ENCODE measurements at places on chromosomes 11 and 22.

DNA sequence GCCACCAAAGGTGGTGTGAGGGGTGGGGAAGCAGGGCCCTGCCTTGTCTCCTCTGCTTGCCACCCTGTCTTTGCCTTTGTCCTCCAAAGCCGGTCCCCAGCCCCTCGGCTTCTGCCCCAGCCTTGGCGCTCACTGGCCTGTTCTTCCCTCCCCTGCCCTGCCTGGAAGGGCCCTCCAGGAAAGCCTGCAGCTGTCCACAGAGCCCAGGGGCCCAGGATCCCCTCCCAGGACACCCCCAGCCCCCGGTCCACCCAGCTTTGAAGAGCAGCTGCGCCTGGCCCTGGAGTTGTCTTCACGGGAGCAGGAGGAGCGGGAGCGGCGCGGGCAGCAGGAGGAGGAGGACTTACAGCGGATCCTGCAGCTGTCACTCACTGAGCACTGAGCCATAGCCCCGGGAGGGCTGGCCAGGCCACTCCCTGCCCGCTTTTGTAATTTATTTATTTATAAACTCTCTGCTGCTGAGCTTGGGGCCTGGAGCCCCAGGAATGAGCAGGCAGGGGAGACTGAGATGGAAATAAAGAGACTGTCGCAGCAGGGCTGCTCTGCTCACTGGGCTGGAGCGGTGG, 1.3 kb upstream of the SSH3 start:
- DNase-seq = peak; percentile 78

DNA sequence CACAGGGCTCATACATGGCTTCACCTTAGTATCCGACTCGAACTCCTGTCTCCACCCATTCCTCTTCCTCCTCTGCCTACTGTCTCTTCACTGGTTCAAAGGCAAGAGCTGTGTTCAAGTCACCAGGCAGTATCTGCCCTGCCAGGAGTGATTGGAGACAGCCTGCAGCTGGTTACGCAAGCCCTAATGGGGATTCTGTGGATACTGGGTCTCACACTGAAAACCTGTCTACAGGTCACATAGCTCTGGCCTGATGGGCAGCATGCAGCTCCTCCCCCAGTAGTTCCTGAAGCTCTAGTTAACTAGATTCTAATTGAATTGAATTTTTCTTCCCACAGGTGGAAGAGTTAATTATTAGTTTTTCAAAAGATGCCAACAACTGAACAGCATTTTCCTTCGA, 332.2 kb downstream of the TMEM135 start:
- DNase-seq = no peak

DNA sequence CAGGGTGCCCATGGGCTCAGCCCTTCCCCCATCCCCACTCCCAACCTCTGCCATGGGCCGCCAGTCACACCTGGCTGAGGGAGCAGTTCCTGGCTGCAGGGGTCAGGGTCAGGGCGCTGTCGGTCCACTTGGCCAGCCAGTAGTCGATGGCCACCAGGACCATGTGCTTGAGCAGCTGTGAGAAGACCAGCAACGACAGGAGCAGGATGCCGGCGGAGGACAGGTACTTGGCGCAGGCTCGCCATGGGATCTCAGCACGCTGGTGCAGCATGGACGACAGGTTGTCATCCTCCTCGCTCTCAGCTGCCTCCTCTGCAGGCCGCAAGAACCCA, 18.3 kb upstream of the KCNJ11 start:
- no peak for DNase-seq

GRCh38 chr11:62132191-62132590, 8.4 kb downstream of the INCENP start:
- no peak for DNase-seq

- no peak for DNase-seq
These were observed 34.1 kb upstream of the OR8B8 start for GRCh38 chr11:124479561-124479960.

GRCh38 chr11:57900320-57900719, 123.4 kb upstream of the OR9Q1 start:
- peak; percentile 88 for DNase-seq

GRCh38 chr11:5092821-5093585, 23.6 kb downstream of the OR52E1 start:
- DNase-seq = no peak

GRCh38 chr11:36431429-36432092, 78.5 kb downstream of the TRAF6 start:
- peak; percentile 95 for DNase-seq

GRCh38 chr11:75487365-75487764, 38.4 kb downstream of the GDPD5 start:
- DNase-seq = no peak

DNA sequence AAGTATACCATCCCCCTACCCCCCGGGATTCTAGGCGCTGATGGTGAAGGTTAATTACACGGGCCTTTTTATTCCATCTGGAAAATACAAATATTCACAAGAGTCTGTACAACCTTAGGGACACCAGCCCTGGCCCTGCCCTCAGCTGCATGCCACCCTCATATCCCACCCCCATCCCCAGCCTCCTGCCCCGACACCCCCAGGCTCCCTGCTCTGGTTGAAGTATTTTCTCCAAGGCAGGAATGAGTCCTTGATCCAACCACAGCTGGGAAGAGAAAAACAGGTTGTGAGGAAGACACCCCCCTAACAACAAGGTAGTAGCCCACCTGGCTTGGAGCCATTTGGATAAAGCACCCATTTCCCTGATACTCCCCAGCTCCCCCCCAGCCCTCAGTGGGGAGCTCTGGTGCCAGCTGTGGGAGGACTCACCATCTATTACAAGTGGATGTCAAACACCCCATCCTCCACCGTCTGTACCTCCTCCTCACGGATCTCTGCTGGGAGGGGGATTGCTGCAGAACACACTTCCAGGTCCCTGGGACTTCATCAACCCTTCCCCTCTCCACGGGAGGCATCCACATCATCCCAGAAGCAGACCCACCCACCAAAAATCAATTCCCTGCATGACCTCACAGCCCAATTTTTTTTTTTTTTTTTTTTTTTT, 4.0 kb upstream of the NRXN2 start:
- no peak for DNase-seq

- DNase-seq = no peak
These were observed 9.2 kb upstream of the MRGPRF start for GRCh38 chr11:69022260-69022659.

Data from renal cortical epithelial cell (primary cell).